ENCODE measurements at places on chromosomes 5 and 9. TPM values are rescaled to one million over a fixed set of nuclear protein-coding genes. Genes with fewer than 3 reads are reported as not detected.

The DBH gene
- not detected for total RNA-seq

The SH3GL2 gene
- total RNA-seq = 3.6 TPM

The ANKRD33B gene
- 6.1 TPM for total RNA-seq

The SGCD gene
- 0.05 TPM for total RNA-seq

The ZNF354B gene
- total RNA-seq = 9.4 TPM

The CFAP157 gene
- not detected for total RNA-seq

The ANKRD34B gene
- 0.05 TPM for total RNA-seq

The F2RL2 gene
- total RNA-seq = 30.9 TPM

The GALT gene
- 29.9 TPM for total RNA-seq

The FOXD4L6 gene
- not detected for total RNA-seq

The TMEM174 gene
- not detected for total RNA-seq

The SLC1A3 gene
- not detected for total RNA-seq

The PDLIM4 gene
- total RNA-seq = 118 TPM

The ENHO gene
- not detected for total RNA-seq

The PCDHA11 gene
- not detected for total RNA-seq

The EIF4E1B gene
- total RNA-seq = not detected

The TAF11L5 gene
- not detected for total RNA-seq

The CTNND2 gene
- not detected for total RNA-seq

The NKD2 gene
- 2.2 TPM for total RNA-seq

The CTXN3 gene
- total RNA-seq = not detected

The QRFP gene
- total RNA-seq = not detected

The RFESD gene
- 0.29 TPM for total RNA-seq

The TTC16 gene
- total RNA-seq = not detected

The ECM2 gene
- not detected for total RNA-seq

The ZBED3 gene
- 7.1 TPM for total RNA-seq

The SERF1B gene
- 28.6 TPM for total RNA-seq

The OLFML2A gene
- 4.0 TPM for total RNA-seq

The C9orf153 gene
- not detected for total RNA-seq

The NPR3 gene
- total RNA-seq = 0.70 TPM

The LCN2 gene
- not detected for total RNA-seq

The NRARP gene
- 62.5 TPM for total RNA-seq

The ZNF354C gene
- 3.1 TPM for total RNA-seq

The EGFLAM gene
- 1.2 TPM for total RNA-seq

The CNTNAP3 gene
- 10.9 TPM for total RNA-seq

The IL5 gene
- total RNA-seq = not detected

The MEGF10 gene
- 15.5 TPM for total RNA-seq

All from glomerular endothelial cell (primary cell).